SJSA1 (cell line): ENCODE measurements at places on chromosomes 6 and 20. TPM values are rescaled to one million over a fixed set of nuclear protein-coding genes. Genes with fewer than 3 reads are reported as not detected.

DNA sequence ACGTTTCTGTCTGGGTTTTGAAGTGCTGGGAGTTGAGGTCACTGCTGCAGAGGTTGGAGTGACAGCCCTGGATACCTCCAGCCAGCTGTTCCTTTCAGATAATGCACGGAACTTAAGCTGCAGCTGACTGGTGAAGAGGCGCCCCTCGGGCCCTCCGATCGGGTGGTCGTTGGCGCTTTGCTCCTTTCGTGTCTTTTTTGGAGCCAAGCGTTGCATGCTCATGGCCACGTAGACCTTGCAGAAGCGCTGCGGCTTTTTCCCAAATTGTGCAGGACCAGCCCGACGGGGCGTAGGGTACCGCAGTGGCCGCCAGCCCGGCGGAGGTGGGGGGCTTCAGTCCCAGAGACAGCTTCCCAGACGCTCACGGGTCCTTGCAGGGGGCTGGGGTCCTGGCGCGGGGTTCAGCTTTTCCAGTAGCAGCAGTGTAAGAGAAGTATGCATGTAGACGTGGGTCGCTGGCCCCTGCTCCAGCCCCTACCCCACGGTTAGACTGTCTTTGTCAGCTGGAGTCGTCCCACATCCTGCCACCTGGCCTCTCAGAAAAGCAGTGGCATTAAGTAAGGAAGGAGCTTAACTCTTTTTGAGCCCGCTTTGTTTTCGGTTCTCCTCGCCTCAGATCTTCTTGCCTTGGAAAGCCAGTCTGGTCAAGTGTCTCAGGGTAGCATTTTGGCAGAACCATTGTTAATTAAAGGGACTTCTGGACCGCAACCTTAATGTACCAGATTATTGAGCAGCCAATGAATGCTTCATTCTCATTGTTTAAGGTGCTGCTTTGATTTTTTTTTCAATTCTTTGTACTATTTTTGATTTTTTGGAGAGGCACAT, 838 bp downstream of the TNFAIP3 start:
- DNase-seq, result peak; percentile 40
- peak overlapping the region; percentile 87 for H3K4me3 ChIP-seq
- H3K36me3 ChIP-seq, result peaks cover 27% of the 10 kb centered on the region
- no peaks in the 10 kb centered on the region for H3K27me3 ChIP-seq

GRCh38 chr6:119077391-119077642, 1.1 kb downstream of the FAM184A start:
- H3K27ac ChIP-seq, result no peak overlapping the region
- no peak for DNase-seq
- H3K36me3 ChIP-seq, result no peaks in the 10 kb centered on the region
- H3K27me3 ChIP-seq, result peaks cover 47% of the 10 kb centered on the region
- H3K4me3 ChIP-seq, result no peak overlapping the region
- H3K4me1 ChIP-seq, result peaks cover 12% of the 10 kb centered on the region

DNA sequence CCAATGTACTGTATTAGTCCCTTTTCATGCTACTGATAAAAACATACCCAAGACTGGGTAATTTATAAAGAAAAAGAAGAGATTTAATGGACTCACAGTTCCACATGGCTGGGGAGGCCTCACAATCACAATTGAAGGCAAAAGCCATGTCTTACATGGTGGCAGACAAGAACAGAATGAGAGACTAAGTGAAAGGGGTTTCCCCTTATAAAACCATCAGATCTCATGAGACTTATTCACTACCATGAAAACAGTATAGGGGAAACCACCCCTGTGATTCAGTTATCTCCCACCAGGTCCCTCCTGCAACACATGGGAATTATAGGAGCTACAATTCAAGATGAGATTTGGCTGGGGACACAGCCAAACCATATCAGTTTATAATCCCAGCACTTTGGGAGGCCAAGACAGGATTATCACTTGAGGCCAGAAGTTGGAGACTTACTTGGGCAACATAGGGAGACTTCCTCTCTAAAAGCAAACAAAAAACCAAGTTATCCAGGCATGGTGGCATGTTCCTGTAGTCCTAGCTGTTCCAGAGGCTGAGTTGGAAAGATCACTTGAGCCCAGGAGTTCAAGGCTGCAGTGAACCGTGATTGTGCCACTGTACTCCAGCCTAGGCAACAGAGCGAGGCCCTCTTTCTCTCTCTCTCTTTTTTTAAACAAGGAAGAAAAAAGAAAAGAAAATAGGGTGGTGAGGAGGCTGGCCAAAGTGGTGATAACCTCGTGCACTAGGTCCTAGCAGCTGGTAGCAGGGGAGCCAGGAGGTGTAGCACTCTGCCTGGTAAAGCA, 22.9 kb upstream of the DDR1 start:
- H3K27me3 ChIP-seq, result no peaks in the 10 kb centered on the region
- DNase-seq, result no peak
- no peaks in the 10 kb centered on the region for H3K4me1 ChIP-seq
- H3K27ac ChIP-seq, result no peak overlapping the region
- no peak overlapping the region for H3K4me3 ChIP-seq

C6orf89 gene
- total RNA-seq, result 33.7 and 47.6 TPM in 2 replicates

- H3K4me3 ChIP-seq, result no peak overlapping the region
- H3K36me3 ChIP-seq, result no peaks in the 10 kb centered on the region
- no peak overlapping the region for H3K27ac ChIP-seq
Observed at GRCh38 chr6:76852776-76853175, 610.5 kb downstream of the HTR1B start.

DNA sequence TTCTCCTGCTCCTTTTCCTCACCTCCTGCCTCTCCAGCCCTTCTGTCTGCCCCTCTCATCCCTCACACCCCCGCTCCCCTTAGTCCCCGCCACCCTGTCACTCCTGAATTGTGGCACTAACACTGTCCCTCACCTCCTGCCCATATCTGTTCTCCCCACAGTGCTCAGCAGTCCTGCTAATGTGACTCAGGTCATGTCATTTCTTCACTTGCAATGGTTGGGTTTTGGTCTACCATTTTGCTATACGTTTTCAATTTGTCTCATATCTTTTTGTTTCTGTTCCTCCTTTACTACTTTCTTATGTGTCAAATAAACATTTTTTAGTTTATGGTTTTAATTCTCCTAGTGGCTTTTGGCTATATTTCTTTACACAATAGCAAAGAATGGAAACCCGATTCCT, 1.3 kb upstream of the HLA-B start:
- H3K4me1 ChIP-seq, result peaks cover 15% of the 10 kb centered on the region
- no peak overlapping the region for H3K4me3 ChIP-seq
- DNase-seq, result no peak
- H3K27ac ChIP-seq, result no peak overlapping the region

BTBD3 gene
- 26.4 and 30.4 TPM in 2 replicates for total RNA-seq

FAM209A gene
- not detected in 2 replicates for total RNA-seq
